ENCODE measurements at places on chromosomes 5 and 9.

- no peak for DNase-seq
These were observed 15.6 kb upstream of the CKS2 start for GRCh38 chr9:89295400-89295799.

DNA sequence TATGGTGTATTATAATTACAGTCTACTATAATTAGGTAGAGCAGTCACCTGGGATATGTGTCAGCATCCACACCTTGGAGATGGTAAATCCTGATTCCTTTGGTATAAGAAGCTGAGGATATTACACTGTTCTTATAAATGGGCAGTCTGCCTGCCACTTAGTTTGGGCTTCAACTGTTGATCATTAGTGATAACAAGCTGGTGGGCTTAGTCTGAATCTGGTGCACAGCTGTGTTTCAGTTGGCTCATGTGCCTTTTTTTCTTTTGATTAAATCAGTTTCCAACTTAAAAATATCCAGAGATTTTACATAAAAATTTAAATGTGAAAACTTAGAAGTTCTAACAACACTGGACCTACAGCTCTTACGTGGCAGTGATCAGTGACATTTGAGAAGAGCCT, 21.2 kb downstream of the LVRN start:
- DNase-seq = no peak

- no peak for DNase-seq
These were observed 31.4 kb upstream of the ERGIC1 start for GRCh38 chr5:172802567-172803176.

GRCh38 chr9:16197578-16198370, 644.9 kb downstream of the CCDC171 start:
- DNase-seq = no peak

GRCh38 chr5:170246126-170246870, 13.5 kb downstream of the C5orf58 start:
- no peak for DNase-seq

DNA sequence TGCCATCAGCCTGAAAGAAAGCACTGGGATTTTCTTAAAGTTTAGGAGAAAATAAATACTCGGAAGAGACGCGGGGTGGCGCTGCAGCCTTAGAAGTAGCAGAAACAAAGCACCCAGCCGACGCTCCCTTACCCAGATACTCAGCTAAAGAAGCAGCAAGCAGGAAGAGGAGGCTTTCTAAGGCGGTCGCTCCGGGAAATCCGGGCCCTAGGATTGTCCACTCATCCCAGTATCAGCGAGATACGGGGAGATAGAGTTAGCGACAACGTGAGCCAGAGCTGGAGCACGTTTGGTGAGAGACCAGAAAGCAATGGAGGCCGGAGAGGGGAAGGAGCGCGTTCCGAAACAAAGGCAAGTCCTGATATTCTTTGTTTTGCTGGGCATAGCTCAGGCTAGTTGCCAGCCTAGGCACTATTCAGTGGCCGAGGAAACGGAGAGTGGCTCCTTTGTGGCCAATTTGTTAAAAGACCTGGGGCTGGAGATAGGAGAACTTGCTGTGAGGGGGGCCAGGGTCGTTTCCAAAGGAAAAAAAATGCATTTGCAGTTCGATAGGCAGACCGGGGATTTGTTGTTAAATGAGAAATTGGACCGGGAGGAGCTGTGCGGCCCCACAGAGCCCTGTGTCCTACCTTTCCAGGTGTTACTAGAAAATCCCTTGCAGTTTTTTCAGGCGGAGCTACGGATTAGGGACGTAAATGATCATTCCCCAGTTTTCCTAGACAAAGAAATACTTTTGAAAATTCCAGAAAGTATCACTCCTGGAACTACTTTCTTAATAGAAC, at the start of gene PCDHB2:
Gene PCDHB2 (plus strand): TSS at position 135 of the 782 bp plus-strand sequence. CDS start 176 bp downstream, at position 311.
- DNase-seq = no peak

DNA sequence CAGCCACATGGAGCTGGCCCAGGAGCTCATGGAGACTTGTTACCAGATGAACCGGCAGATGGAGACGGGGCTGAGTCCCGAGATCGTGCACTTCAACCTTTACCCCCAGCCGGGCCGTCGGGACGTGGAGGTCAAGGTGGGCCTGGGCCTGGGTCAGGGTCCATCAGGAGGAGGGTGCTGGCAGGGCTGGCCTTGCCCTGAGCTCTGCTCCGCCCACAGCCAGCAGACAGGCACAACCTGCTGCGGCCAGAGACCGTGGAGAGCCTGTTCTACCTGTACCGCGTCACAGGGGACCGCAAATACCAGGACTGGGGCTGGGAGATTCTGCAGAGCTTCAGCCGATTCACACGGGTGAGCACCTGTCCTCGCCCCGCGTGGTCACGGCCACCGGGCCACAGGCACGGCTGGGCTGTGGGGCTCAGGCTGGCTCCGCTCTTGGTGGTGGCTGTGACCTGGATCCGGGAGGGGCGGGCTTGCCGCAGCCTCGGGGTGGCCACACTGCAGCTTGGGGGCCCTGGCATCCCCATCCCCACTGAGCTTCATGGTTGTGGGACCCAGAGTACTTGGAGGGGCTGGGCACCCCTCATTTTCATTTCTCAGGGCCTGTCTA, 7.1 kb downstream of the DPP7 start:
- no peak for DNase-seq
